Daoy (cell line): ENCODE measurements at places on chromosomes 11 and 22. TPM values are rescaled to one million over a fixed set of nuclear protein-coding genes. Genes with fewer than 3 reads are reported as not detected.
A peak's percentile ranks its signal among the peaks of the same experiment; 100 is the strongest.

The MMP8 gene
- not detected in 2 replicates for total RNA-seq

The APOL6 gene
- 23.4 and 23.7 TPM in 2 replicates for total RNA-seq

The LDHAL6A gene
- total RNA-seq: 0.11 TPM in 1 of 2 replicates, not detected in the other

- no peak for DNase-seq
These were observed 17.1 kb downstream of the ZNRF3 start for GRCh38 chr22:28900379-28900925.

DNA sequence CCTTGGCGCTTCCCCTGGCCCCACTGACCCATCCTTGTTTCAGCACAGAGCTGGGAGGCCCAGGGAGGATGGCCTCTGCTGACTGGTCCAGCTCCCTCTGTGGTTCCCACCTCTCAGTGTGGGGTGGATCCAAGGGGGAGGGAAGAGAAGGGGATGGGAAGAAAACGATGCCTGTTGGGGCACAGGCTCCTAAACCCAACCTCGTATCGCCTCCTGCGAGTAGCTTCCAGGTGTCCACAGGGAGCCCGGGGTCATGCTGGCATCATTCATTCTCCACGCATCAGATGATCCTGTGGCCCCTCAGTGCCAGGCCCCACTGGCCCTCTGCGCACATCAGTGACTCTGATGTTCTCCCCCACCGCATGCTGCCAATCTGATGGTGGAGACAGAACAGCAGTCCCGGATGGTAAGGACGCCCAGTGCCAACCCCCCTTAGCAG, 5.1 kb downstream of the MYEOV start:
- DNase-seq: peak; percentile 72

DNA sequence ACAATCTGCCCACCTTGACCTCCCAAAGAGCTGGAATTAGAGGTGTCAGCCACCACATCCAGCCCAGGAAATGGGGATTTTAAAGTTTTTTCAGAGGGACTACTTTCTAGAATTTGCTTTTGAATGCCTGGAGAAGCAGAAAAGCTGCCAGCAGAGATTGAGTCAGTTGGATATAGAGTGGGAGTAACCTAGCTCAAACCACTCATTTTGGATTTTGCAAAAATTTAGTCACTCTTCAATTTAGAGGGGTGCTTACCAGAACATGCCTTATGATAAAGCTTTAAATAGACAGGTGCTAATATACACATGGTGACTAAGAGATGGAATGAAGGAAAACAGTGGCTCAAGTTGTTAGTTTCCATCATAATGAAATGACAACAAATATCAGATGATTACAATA, 26.5 kb upstream of the PSMA1 start:
- DNase-seq: no peak

DNA sequence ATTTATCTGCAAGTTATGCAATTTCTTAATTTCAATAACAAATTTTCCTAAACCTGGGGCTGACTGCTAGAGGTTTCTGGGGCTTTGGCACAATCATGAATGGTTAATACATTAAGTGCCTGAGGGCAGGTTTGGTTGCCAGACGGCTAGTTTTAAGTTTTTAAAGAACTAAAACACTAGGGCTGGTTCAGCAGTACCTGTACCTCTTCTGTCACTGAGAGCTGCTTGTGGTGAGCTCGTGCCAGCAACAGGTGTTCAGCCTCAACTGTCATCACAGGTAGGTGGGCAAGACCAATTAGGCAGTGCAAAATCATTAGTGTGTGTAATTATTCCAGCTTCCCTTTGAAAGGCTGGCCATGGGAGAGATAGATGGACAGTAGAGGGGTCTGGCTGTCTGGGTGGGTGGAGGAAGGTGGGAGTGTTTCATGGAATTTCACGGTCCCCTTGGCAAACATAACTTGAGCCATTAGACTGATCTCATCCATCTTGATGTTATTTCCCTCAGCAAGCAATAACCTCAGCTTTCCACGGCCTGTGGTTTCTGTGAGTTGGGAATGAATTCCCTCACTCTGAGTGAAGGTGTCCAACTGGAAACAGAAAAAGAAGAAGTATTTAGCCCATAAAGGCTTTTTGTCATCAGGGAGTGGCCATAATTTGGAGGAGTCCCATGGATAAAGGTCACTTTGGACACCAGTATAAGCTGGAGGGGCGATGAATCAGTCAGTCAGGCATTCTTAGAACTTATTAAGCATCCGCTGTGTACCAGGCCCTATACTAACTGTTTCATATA, 114.8 kb downstream of the SNX19 start:
- DNase-seq: peak; percentile 57

DNA sequence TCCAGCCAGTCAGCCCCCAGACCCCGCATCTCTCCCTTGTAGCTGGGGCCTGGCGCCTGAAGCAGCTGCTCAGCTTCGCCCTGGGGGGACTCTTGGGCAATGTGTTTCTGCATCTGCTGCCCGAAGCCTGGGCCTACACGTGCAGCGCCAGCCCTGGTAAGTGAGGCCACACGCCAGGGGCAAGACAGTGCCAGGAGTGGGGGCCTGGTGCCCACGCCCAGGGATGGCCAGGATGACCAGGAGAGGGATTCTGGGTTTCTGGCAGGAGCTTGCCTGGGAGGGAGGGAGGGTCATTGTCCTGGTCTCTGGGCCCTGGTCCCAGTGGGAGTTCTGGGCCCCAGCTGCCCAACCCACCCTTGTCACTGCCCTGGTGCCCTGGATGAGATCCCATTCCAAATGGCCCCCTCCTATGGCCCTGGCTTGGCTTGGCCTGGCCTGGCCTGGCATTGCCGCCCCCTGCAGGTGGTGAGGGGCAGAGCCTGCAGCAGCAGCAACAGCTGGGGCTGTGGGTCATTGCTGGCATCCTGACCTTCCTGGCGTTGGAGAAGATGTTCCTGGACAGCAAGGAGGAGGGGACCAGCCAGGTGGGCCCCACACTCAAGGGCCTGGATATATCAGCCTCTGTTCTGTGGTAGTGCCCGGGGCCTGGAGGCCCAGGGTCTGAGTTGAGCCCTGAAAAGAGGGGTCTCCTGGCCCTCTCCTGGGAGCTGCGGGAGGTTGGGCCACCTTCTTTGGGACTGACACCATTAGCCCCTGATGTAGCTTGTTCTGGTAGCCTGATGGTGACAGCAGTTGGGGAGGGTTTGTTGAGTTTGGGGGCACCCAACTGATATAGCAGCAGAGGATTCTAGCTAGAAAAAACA, 3.7 kb downstream of the SLC39A13 start:
- DNase-seq: peak; percentile 62

- peak; percentile 13 for DNase-seq
These were observed 22.8 kb downstream of the CASP5 start for GRCh38 chr11:105000167-105000566.

DNA sequence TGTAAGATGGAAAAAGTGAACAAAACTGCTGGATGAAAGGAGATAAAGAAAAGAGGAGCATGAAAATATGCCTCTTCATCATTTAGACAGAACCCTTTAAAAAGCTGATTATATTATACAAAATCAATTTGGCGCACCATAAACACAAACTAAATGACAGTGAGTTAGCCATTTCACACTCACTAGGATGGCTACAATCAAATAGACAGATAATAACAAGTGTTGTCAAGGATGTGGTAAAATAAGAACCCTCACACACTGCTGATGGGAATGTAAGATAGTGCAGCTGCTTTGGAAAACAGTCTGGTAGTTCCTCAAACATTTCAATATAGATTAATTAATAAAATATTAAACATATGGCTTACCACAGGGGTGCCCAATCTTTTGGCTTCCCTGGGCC, 99.7 kb downstream of the CWF19L2 start:
- DNase-seq: no peak

- DNase-seq: peak; percentile 51
These were observed 383.0 kb upstream of the NARS2 start for GRCh38 chr11:78957476-78958245.

GRCh38 chr11:61645179-61645868, 34.9 kb upstream of the DAGLA start:
- no peak for DNase-seq
